ENCODE measurements at places on chromosomes 6 and 20.

DNA sequence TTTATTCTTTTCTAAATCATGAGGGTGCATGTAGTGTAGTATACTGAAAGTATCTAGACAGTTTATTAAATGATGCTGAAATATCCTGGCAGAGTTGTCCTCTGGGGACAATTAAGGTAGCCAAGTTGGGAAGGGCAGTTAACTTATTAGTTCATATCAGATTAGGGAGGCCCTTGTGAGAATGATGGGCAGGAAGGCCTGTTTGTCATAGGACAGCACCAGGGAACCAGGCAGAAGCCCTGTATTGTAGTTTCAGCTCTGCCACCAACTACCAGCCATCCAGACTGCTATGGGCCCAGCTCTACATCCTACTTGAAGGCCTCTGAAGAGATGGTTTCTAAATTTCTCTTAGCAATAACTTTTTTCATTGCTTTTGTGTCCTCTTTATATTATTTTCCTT, 4.0 kb downstream of the MYLIP start:
- no peak for ATAC-seq

- no peak for ATAC-seq
These were observed 68.2 kb upstream of the SSTR4 start for GRCh38 chr20:22966787-22967464.

DNA sequence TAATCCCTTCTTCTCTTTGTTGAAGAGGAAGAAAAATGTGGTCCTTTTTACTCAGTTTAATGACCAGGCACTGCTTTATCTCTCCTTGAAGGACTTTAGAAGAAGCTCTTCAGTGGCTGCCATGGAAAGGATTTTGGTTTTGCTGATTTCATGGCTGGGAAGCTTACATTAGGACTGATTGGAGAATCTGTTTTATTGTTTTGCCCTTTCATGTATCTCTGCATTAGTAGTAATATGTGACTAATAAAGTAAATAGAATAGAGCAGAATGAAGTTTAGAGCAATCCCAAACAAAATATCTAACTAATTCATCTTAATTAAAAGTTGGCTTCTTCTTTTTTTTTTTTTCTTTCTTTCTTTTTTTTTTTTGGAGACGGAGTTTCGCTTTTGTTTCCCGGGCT, 502.9 kb downstream of the HAO1 start:
- ATAC-seq: no peak

DNA sequence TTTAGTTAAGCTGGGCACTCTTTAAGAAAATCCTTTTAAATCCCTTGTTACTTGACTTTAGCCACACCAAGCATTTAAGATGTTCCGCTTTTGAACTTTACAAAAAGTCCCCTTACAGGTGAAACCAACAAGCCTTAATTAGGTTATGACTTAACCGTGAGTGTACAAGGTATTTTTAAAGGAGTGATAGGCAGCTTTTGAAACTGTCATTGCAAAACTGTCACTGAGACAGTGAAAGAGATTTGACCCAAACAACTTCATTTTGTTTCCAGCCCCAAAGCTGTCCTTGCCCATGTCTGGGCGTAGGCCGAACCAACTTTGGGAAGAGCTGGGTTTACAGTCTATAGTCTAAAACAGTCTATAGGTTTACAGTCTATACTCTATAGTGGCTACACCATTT, 305.4 kb downstream of the FARS2 start:
- no peak for ATAC-seq

DNA sequence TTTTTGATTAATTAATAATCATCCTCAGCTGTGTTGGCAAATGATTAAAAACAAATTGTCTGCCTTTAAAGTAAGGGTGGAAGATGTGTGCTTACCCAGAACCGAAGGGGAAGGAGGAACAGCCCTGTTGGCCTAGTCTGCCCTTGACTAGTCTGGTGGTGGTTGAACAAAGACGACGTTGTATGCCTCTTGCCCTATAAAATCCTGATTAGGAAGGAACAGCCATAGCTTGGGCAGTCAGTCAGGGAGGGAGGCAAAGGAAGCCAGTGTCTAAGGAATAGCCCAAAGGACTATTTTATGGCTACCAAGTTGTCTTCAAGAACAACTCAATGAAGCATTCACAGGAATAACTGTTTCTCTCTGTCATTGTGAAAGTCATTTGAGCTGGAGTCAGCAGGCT, 70.7 kb downstream of the PRDM1 start:
- ATAC-seq: no peak

DNA sequence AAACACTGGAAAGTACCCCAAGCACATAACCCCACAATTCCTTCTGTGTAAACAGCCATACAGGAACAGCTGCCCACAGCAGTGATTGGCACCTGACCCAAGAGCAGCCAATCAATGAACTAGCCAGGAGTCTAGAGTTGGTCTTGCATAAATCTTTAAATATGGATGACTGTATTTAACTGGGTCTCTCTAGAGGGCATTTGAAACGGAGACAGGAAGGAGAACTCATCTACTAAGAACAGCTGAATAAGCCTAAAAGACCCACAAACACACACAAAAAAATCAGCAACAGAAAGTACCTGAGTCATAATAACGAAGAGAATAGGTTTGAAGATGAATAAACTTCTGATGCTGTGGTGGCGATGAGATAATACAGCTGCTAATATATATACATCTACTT, 49.0 kb upstream of the ASF1A start:
- no peak for ATAC-seq

DNA sequence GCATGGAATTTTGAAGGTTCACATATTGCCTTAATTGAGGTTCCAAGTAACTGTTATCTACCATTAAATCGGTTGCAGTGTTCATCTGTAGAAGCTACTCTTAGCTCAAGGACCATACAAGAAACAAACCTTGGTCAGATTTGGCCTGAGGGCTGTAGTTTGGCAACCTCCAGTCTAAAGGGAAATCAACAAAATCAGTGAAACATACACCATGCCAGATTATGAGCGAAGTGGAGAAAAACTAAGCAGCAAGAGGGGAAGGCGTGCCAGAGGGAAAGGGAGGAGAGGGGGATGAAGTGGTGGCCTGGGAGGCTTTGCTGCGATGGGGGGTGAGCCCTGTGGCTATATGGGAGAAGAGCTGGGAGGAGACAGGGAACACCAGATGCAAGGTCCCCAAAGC, 8.8 kb upstream of the SNAI1 start:
- ATAC-seq: no peak

- ATAC-seq: no peak
These were observed 48.7 kb upstream of the RPS6KA2 start for GRCh38 chr6:166675736-166676135.

GRCh38 chr6:76382201-76382600, 309.7 kb upstream of the IMPG1 start:
- no peak for ATAC-seq

DNA sequence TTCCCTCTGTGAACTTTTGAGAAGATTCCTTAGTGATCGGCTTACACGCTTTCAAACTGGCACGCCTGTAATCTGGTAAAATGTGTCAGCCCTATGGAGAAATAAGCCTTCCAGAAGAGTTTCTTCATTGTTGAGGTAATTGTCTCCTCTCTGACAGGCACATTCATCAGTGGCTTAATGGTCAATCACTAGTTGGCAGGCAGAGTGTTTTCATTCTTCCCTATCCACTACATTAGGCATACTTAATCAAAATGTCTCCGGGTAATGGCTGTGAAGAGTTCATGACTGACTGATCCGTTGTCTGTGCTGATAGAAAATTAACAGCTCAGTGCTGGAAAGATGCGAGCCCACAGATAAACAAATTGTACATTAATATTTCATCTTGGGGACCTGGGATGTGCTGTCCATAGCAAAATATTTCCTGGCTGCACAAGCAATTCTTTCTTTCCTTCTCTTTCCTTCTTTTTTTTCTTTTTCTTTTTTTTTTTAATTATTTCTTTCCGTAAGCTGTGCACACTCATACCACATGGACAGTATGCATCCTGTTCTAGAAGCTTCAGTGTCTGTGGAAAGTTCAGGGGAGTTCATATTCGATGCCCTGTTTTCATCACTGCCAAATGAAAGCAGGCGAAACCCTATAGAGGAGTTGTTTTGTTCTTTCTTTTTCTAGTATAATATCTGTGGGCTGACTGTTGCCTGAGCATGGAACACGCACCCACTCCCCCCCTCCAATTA, 31.4 kb downstream of the TSHZ2 start:
- ATAC-seq: no peak

- ATAC-seq: no peak
These were observed 10.4 kb downstream of the CD83 start for GRCh38 chr6:14128012-14128411.

GRCh38 chr6:30122515-30122914, 9.6 kb upstream of the TRIM31 start:
- ATAC-seq: no peak

GRCh38 chr20:59786801-59787537, 146.5 kb downstream of the SYCP2 start:
- no peak for ATAC-seq

DNA sequence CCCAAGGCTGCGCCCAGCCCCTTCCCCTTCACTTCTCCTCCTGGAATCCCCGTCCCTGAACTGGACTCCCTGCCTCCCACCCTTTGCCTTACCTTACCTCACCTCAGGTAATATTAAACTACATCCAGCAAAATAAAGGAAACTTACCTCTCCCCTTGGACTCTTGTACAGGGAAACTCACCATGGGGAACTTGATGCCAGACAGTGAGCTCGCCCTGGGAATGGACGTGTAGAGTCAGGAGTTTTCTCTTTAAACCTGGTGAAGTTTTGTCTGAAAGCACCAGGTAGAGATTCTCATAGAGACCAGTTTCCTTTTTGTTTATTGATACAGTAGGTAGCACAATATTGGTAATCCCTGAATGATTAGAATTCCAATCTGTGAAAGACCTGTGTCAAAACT, 544 bp upstream of the HLA-C start:
- ATAC-seq: peak; percentile 29

- ATAC-seq: no peak
These were observed 930.5 kb upstream of the FLRT3 start for GRCh38 chr20:15267935-15268334.

- ATAC-seq: peak; percentile 31
These were observed 126.7 kb downstream of the BCAS1 start for GRCh38 chr20:53943522-53944291.

DNA sequence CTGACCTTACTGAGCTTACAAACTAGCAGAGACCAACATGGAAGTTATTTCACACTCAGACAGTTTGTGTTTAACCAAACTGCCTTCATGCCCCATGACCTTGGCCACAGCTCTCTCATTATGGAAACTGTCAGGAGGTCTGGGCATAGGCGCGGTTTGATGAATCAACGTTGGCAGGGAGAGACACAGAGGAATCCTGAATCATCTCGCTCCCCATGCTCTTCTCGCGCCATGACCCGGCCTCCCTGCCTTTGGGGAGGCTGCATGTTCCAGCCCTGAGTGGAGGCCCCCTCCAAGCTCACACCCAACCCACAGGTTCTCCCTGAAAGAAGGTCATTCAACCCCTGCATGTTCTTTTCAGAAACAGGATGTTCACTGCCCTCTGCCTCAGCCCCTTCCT, 15.9 kb upstream of the GDAP1L1 start:
- no peak for ATAC-seq

- ATAC-seq: no peak
These were observed 14.6 kb upstream of the AARS2 start for GRCh38 chr6:44327760-44328159.

GRCh38 chr6:41921712-41921998, 356 bp downstream of the BYSL start:
- peak; percentile 14 for ATAC-seq

All from SK-N-SH treated with all-trans-retinoic acid at 6 μM for 48 hours (cell line).